ENCODE measurements at places on chromosomes 7 and 10. TPM values are rescaled to one million over a fixed set of nuclear protein-coding genes. Genes with fewer than 3 reads are reported as not detected.

- no peak overlapping the region for H3K4me3 ChIP-seq
- H3K27me3 ChIP-seq = no peaks in the 10 kb centered on the region
- DNase-seq = no peak
- H3K4me1 ChIP-seq = peaks cover 22% of the 10 kb centered on the region
- H3K27ac ChIP-seq = no peak overlapping the region
Measured at GRCh38 chr7:24905996-24906770, 73.8 kb downstream of the OSBPL3 start.

GRCh38 chr7:41992881-41993867, 243.8 kb downstream of the GLI3 start:
- H3K27ac ChIP-seq = no peak overlapping the region
- DNase-seq = no peak
- H3K4me3 ChIP-seq = no peak overlapping the region
- no peaks in the 10 kb centered on the region for H3K4me1 ChIP-seq
- H3K36me3 ChIP-seq = no peaks in the 10 kb centered on the region

- DNase-seq = no peak
- H3K36me3 ChIP-seq = peaks cover 2% of the 10 kb centered on the region
- no peak overlapping the region for H3K27ac ChIP-seq
- H3K4me3 ChIP-seq = no peak overlapping the region
- H3K4me1 ChIP-seq = no peaks in the 10 kb centered on the region
Measured at GRCh38 chr10:103062854-103063590, 130.1 kb downstream of the NT5C2 start.

CSTF2T gene
- total RNA-seq = 36.7 TPM
